CD4-positive, alpha-beta T cell treated with Interleukin-6 at 100 ng/mL for 8 hours (primary cell): ENCODE measurements at places on chromosomes 5 and 9.

DNA sequence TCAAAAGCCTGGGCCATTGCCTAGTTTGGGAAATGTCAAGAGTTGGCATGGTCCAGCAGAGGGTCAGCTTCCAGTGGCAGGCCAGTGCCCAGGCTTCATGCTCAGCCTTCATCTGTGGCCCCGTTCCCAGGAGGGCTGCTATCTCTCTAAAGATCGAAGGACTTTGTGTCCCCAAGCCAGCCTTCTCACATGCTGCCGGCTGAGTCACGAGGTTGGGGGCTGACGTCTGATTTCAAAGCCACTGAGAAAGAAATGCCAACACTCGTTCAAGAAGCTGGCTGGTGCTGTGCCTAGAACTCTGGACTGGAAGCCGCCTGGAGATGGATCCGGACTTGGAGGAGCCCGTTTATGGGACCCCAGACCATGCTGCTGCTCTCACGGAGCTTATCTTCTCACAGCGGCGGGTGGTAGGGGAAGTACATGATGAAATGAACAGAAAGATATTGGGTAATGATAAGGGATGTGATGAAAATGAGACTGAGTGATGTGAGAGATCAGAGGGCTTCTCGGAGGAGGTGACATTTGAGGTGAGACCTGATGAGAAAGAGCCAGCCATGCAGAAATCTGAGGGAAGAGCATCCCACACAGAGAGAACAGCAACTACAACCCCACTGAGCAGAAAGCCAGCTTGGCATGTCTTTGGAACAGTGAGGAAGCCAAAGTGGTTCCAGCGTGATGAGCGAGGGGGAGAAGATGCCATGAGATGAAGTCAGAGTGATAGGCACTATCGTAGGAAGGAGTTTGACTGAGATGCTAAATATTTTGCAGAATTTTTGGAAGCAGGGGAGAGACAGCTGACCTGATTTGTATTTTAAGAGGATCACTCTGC is 54.9 kb upstream of the BOD1 start:
- DNase-seq: no peak

DNA sequence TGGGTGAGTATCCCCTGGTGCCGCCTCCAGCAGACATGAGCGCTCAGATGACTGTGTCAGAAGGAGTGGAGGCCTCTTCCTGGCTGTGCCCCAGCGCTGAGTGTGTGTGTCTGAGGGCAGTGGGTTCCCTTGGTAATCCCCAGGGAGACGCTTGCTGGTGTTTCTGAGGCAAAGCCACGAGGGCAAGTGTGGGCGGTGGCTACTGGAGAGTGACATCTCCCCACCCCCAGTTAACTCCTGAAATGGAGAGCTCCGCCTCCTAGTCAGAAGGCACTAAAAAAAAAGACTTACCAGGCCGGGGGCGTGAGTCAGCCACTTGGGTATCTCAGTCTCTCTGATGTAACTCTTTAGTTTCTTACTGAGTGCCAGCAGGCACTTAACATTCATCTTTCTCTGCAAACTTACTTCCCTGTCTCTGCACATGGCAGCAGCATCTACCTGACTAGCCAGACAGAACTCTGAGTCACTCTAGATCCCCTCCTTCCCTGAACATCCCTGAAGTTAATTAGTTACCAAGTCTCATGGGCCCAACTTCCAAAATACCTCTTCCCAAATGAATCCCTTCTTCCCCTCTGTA is 19.3 kb downstream of the ORM2 start:
- peak; percentile 60 for DNase-seq

GRCh38 chr9:107363516-107364152 is 80.6 kb downstream of the RAD23B start:
- no peak for DNase-seq

DNA sequence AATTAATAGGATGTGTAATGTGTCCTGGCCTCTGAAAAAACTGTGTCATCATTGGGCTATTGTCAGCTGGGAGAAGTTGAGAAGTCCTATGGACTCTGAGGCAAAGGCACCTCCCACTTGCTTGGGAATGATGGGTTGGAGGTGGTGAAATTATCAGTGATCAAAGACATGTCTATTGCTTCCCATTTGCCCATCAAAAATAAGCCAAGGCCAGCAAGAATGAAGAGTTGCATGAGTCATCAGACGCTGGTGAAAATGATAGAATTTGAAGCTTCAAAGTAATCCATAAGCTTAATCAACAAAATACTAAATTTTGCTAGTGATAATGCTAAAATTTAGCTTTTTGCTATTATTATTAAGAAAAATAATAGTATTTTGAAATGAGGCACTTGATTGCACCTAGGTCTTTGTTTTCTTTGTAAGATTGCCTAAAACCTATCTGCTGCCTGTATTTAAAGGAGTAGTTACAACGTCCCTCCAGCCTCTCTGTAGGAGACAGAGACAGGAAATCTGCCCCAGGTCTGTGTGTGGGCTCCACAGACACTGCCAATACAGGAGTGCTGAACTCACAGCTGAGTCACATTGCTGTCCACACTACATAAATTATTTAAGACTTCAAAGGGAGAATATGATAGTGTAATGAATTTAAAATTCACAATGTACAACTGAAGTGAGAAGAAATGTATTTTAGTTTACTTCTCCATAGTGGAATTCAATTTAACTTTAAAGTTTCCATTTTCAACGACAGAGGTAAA is 48.4 kb upstream of the APC start:
- no peak for DNase-seq

- DNase-seq: no peak
These were observed 15.7 kb downstream of the CDK20 start for GRCh38 chr9:87958591-87958990.
